ENCODE measurements at places on chromosomes 1 and 21.
A peak's percentile ranks its signal among the peaks of the same experiment; 100 is the strongest.

GRCh38 chr1:45925728-45926287 is 122.4 kb downstream of the MAST2 start:
- DNase-seq, result no peak

DNA sequence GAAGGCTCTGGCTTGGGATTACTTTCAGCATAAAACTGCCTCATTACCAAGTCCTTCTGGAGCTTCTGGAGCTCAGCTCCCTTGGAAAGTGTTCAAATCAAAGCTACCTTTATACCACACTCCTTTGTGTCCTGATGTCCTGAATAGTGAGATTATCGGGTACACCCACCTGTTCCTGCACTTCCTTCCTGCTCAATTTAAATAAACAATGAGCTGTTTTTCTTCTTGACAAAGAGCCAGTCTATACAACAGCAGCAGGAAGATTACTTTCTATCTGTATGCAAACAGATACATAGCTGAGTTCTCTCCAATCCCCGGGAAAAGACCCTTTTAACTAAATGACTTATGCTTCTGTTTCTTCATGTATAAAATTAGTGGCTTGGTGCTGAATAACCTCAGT is 258.0 kb upstream of the FMN2 start:
- DNase-seq, result no peak

DNA sequence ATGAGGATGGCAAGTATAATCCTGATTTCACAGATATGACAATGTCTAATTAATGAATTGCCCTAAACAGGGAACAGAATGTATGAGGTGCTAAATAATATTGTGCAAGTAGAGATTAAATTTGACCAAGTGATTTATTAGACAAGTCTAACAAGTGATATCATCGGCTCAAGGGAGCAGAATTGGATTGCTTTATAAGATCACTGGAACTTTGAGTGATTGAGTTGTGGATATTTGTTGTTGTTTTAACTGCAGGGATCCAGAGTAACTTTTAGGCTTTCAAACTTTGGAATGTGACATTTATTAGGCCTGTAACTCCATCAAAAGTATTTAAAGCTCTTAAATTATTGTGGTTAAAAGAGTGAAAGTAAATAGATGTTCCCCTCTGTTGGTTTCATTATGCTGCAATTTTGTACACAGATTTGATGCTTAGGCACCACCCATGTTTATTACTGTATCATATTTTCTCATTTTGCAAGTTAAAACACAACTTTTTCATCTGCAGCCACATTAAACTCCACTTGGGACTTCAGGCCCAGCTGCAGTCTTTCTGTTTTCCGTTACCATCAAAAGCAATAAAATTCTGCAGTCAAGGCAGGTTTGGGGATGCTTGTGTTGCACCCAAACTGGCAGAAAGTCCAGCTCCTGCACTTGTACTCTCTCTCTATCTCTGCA is 206.6 kb downstream of the HLX start:
- no peak for DNase-seq

- no peak for DNase-seq
Measured at GRCh38 chr1:153348511-153349362, at the start of gene PGLYRP4. TSS of gene PGLYRP4 (minus strand) at chr1:153348841. CDS start at chr1:153347932, 909 bp downstream.

DNA sequence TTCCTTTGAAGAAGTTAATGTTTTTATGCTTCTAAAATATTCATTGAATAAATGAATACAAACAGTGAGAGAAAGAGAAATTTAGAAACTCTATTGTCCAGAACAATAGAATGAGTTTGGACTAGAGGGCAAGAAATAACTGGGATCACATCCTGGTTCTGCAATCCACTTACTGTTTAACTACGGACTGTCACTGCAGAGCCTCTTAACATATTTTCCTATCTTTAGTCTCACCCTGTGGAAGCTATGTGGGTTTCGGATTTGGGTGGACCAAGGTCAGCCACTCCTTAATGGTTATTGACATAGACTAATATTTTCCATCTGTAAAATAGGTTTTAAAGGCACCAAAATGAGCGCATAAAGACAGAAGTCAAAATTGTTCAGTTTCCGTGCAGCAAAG is 116.6 kb downstream of the UBE2U start:
- DNase-seq, result no peak

- DNase-seq, result no peak
Measured at GRCh38 chr21:29311802-29312201, 13.1 kb downstream of the BACH1 start.

DNA sequence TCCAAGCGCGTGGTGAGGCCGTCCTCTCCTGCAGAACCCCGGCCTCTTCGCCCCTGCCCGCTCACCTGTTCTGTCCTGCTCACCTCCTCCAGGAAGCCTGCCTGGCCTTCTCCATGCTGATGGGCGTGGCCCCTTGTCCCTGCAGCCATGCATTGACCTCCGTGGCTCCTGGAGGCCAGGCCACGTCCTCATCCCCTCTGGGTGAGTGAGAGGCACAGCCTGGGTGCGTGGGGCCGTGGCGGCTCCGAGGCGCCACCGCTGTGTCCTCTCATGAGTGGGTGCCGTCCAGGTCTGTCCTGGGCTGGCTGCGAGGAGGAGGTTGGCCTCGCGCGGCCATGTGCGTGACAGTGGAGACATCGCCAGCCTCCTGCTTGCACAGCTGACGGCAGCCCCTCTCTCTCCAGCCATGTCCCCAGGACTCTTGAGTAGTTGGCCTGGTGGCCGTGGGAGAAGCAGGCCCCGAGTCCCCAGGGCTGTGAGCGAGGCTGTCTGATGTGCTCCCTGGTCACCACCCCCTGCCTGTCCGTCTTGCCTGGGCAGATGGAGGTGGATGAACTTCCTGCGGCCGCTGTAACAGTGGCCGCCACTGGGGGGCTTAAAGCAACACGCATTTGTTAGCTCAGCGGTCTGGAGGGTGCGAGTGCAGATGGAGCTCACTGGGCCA is 58.1 kb downstream of the PRKCZ start:
- DNase-seq, result peak; percentile 46

GRCh38 chr1:7973086-7973485 is 11.6 kb downstream of the PARK7 start:
- no peak for DNase-seq

- peak; percentile 3 for DNase-seq
Measured at GRCh38 chr1:11501491-11501897, 22.5 kb downstream of the DISP3 start.

DNA sequence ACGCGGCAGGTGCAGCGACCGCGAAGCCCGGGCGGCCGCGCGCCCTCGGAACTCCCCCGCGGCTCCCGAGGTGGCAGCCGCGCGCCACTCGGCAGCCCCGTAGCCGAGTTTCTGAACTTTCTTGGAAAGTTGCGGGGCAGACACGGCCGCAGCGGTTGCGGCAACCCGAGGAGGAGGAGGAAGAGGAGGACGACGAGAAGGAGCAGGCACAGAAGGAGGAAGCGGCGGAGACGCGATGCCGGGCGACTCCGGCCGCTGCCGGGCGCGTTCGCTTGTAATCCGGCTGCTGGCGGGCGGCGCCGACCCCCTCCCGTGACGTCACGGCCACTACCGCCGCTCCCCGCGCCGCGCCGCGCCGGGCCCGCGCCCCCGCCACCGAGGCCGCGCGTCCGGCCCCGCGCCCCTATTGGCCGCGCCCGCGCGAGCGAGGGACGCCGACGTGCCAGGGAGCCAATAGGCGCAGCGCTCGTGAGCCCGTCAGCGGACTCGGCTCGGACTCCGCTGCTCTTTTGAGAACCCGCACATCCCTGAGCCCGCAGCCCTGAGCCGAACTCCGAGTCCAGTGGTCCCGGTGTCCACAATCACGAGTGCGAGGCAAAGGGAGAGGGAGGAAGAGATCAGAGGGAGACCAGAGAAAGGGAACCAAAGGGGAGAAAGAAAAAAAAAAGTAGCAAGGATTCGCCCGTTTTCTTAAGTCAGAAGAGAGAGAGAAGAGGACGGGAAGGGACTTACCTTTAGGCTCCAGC is 736 bp upstream of the BARHL2 start:
- DNase-seq, result peak; percentile 34

DNA sequence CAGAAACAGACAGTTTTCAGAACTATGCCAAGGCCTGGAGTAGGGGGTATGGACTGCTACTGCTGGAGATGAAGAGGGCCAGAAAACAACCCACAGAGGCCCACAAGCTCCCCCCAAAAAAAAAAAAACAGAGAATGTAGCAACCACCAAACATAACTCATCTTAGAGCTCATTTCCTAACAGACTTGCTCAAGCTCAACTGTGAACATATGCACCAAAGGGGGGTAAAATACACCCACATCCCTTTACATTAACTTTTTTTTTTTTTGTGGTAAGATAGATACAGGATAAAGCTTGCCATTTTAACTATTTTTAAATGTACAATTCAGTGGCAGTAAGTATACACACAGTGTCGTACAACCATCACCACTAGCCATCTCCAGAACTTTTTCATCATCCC is 36.0 kb downstream of the SEC16B start:
- DNase-seq, result peak; percentile 24

DNA sequence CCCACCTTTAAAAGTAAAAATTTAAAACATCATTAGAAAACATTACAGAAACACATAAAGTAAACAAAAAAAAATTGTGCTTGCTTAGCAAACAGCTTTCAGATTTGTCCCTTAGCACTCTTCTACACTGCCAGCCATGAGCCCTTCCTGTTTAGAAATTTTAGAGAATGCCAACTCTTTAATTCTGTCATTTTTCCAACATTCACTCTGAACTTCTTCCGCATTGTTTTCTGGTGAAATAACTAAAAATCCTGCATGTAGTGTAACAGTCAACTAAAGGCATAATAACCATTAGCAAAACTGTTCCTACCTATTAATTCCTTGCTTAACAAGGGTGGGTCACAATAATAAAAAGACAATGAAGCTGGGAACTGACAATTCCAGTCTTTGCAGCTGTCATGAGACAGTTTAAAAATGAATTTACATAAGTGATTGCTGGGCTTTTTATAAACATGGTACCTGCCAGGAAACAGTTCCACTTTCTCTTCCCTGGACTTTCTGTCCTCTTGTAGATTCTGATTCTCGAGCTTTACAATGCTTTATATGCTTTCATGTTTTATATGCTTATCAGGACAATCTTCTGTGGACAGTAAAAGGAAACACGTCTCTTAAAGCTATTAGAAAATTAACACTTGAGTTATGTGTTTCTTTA is 19.0 kb downstream of the GNG12 start:
- no peak for DNase-seq

DNA sequence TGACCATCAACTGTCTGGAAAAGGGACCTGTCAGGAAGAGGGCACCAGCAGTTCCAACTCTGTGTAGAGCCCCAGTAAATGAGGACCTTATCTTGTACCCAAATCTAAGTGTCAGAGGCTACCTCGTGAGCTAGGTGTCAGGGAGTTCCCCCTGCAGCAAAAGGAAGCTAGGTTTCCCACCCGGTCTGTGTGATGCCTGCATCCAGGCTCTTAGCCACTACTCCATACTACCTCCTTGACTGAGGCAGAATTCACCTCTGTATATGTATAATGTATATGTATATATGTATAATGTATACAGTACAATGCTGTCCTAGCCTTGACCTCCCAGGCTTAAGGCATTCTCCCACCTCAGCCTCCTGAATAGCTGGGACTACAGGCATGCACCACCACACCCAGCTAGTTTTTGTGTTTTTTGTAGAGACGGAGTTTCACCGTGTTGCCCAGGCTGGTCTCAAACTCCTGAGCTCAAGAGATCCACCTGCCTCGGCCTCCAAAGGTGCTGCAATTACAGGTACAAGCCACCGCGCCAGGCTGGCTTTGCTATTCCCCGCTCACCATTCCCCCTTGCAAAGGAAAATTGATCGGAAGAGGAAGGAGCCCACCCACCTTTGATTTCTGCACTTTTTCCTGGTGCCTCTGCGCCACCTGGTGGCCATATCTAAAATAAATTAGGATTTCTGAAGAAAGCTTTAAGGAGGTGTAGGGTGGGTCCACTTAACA is 15.7 kb upstream of the LUZP1 start:
- DNase-seq, result peak; percentile 45

DNA sequence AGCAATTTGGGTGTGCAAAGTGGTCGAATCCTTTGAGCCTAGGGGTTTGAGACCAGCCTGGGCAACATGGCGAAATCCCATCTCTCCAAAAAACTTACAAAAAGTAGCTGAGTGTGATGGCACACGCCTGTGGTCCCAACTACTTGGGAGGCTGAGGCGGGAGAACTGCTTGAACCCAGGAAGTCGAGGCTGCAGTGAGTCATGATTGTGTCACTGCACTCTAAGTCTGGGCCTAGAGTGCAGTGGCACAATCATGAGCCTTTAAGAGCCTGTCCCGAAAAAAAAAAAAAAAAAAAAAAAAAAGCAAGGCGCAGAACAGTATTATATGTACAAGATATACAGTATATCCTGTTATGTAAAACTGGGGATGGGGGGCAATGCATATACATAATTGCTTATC is 25.1 kb upstream of the HTR1D start:
- peak; percentile 16 for DNase-seq

- DNase-seq, result no peak
Measured at GRCh38 chr1:226381226-226381998, 26.5 kb downstream of the PARP1 start.

DNA sequence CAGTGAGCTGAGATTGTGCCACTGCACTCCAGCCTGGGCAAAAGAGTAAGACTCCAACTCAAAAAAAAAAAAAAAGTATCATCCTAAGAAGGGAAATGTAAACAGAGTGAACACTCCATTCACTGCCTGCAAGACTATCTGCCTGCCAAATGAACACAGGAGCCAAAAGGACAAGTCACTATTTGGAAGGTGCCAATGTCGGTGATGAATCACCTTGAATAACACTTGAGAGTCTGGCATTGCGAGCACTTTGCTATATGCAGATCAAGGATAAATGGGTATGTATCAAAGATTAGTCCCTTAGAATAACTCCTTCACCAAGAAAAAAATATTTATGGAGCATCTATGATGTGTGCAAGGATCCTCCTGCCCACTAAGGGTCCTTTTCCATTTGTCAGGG is 6.6 kb downstream of the UBR4 start:
- DNase-seq, result peak; percentile 93

DNA sequence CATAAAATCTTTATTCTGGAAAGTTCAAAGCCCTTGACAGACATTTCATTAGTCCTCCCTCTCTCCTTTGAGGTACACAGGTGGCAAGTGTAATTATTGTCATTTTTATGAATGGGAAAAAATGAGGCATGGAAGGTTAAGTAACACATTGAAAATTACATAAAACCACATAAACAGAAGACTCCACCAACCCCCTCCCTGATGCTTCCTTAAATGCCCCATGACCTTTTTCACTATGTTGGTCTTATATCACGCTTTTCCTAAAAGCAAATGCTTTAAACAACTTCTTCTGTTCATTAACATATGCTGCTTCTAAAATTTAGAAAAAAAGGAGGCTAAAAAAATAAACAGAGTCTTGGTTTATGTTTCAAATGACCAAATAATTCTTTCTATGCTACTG is 648.4 kb downstream of the PTPRC start:
- no peak for DNase-seq

GRCh38 chr21:36096398-36097290 is 26.8 kb downstream of the CBR1 start:
- DNase-seq, result no peak

DNA sequence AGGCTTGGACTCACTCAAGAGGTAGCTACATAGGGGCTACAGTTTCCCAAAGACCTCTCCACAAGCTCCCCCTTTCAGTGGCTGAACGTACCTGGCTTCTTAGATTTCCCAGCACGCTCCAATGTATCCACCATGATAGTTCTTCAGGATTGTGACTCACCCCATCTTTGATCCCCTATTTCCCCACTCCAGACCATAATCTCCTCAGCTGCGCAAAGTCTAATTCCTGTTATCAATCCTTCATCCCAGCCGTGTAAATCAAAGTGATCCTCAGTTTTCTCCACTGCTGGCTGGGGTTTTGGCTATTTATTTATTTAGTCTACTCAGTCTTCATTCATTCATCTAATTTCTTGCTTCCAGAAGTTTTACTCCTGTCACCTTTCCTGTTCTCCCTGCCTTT is 13.1 kb upstream of the CTPS1 start:
- no peak for DNase-seq

- DNase-seq, result no peak
Measured at GRCh38 chr1:178593515-178593914, 80.6 kb downstream of the TEX35 start.

All from fibroblast of mammary gland (primary cell).